ENCODE measurements at places on chromosomes 11 and 22.

GRCh38 chr11:10304495-10305261 lies at the start of gene ADM:
TSS of gene ADM (plus strand) at chr11:10305073. CDS start at chr11:10305701, 628 bp downstream.
- DNase-seq: no peak

DNA sequence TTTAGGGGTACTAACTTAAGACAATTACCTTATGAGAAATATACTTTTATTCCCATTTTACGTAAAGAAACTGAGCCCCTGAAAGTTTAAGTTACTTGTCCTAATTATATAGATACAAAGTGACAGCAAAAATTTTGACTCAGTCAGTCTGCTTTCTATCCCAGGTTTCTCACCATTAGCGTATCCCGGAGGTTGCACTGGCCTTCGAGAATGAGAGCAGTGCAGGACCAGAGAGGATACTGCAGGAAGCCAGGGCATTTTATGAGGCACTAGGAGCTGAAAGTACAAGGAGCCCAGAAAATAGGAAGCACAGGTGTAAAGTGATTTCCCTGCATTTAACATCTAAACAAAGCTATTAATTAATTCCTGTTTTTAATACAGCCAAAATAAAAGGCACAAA lies 55.4 kb downstream of the GRIA4 start:
- DNase-seq: no peak

DNA sequence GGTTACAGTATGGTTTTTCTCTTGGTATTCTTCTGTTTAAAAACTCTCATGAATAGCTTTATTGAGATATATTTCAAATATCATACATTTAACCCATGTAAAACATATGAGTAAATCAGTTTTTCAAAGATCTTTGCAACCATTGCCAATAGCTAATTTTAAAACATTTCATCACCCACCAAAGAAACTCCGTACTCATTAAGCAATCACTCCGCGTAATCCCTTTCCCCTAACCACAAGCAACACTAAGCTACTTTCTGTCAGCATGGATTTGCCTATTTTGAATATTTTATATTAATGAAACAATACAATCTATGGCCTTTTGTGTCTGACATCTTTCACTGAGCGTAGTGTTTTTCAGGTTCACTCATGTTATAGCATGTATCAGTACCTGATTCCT lies 697.9 kb upstream of the ANO5 start:
- no peak for DNase-seq

GRCh38 chr22:23752090-23752691 lies 1.3 kb upstream of the ZNF70 start:
- DNase-seq: no peak

GRCh38 chr22:33000342-33001280 lies 57.6 kb downstream of the SYN3 start:
- no peak for DNase-seq

DNA sequence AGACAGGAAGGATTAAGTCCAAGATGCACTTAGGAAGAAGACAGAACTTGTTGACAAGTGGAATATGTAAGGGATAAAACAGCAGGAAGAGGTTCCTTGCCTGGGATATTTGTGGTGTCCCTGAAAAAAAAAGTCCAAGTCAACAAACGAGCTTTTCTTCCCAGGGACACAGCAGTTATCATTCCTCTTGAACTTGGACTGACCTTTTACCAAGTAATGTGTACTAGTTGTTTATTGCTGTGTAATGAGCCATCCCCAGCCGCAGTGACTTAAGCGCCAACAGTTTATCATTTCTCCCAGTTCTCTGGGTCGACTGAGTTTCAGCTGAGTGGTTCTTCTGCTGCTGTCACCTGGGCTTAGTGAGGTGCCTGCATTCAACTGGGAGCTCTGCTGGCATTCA lies 37.0 kb downstream of the KREMEN1 start:
- no peak for DNase-seq

Measured in SIG-M5 (cell line).